Nephron progenitor cell (in vitro differentiated cells): ENCODE measurements at places on chromosomes 7 and 10.

GRCh38 chr7:70494225-70495032, 637.5 kb upstream of the GALNT17 start:
- DNase-seq, result no peak

- no peak for DNase-seq
Observed at GRCh38 chr10:61343796-61344195, 109.4 kb downstream of the TMEM26 start.

DNA sequence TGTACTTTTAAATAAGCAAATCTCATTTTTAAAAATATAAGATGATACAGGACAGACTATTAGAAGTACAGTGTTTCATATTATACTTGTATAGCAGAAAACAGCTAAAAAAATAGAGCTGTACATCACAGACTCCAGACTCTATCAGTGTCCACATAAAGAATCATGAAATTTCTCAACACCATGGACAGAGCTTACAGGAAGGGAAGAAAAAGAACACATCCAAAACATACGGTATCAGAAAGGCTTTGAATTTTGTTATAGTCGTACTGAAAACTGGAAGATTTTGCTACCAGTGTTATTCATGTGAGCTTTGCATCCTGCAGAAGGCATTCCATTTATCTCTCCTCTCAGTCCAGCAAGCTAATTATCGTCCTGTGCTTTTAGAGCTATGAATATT, 183.2 kb upstream of the PTPRZ1 start:
- DNase-seq, result no peak

GRCh38 chr7:151856098-151856497, 20.8 kb downstream of the PRKAG2 start:
- DNase-seq, result no peak

- DNase-seq, result no peak
Observed at GRCh38 chr10:112227331-112227987, 43.9 kb upstream of the GPAM start.

- DNase-seq, result no peak
Observed at GRCh38 chr10:61943674-61944378, 42.3 kb downstream of the ARID5B start.

GRCh38 chr10:88226891-88227290, 356.2 kb downstream of the RNLS start:
- no peak for DNase-seq

DNA sequence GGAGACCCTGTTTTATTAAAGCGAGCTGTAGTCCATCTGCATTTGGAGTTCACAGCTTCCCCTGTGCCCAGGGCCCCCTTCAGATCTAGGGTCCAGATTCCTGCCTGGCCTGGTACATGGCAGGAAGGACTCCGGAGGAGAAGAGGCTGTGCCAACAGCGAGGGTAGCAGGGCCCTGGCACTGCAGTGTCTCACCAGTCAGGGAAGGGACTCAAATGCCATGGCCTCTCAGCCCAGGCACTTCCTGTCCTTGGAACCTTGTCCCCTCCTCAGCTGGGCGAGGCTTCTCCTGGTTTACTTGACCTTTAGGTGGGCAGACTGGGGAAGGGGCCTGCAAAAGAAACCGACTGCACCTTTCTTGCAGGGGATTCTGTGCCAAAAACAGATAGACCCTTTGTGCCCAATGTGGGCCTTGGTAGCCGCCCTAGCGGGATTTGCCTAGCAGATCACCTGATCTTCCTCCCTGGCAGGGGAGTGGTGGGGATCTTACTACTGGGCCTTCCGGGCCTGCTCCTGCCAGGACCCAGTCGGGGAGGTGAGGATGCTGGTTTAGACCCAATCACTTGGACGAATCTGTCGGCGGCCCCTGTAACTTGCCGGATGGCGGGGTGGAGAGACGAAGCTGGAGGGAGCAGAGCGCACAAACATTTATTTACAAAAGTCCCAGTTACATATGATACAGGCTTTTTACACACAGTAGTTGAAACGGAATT, 161.9 kb downstream of the RNF216 start:
- DNase-seq, result no peak

DNA sequence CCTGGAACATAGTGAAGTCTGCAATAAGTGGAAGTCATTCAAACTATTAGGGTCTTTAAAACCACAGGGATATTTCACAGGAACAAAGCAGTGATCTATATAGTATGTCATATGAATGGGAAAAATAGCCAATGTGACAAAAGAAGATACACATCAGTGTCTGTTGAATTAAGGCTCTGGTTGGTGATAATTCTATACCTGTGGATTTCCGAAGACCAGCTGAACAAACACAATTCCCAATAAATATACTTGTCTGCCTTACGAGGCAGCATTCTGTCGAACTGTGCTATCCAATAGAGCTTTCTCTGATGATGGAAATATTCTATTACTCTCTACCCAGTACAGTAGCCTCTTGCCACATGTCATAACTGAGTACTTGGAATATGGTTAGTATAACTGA, 55.9 kb upstream of the CAV2 start:
- no peak for DNase-seq

- DNase-seq, result no peak
Observed at GRCh38 chr7:15197042-15197977, 294.8 kb upstream of the DGKB start.

GRCh38 chr10:122286867-122287266, 15.8 kb downstream of the BTBD16 start:
- DNase-seq, result peak; percentile 23

GRCh38 chr10:12512332-12513002, 163.1 kb downstream of the CAMK1D start:
- DNase-seq, result no peak

GRCh38 chr10:102467318-102467717, 16.0 kb upstream of the C10orf95 start:
- DNase-seq, result no peak

- DNase-seq, result no peak
Observed at GRCh38 chr7:47373871-47374451, 207.9 kb downstream of the TNS3 start.

DNA sequence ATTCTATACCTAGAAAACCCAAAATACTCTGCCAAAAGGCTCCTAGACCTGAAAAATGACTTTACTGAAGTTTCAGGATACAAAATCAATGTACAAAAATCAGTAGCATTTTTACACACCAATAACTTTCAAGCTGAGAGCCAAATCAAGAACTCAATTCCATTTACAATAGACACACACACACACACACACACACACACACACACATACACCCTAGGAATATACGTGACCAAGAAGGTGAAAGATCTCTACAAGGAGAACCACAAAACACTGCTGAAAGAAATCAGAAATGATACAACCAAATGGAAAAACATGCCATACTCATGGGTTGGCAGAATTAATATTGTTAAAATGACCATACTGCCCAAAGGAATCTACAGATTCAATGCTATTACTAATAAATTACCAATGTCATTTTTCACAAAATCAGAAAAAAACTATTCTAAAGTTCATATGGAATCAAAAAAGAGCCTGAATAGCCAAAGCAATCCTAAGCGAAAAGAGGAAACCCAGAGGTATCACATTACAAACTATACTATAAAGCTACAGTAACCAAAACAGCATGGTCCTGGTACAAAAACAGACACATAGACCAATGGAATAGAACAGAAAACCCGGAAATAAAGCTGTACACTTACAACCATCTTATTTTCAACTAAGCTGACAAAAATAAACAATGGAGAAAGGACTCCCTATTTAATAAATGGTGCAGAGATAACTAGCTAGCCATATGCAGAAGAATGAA, 122.0 kb downstream of the MICU1 start:
- DNase-seq, result no peak

DNA sequence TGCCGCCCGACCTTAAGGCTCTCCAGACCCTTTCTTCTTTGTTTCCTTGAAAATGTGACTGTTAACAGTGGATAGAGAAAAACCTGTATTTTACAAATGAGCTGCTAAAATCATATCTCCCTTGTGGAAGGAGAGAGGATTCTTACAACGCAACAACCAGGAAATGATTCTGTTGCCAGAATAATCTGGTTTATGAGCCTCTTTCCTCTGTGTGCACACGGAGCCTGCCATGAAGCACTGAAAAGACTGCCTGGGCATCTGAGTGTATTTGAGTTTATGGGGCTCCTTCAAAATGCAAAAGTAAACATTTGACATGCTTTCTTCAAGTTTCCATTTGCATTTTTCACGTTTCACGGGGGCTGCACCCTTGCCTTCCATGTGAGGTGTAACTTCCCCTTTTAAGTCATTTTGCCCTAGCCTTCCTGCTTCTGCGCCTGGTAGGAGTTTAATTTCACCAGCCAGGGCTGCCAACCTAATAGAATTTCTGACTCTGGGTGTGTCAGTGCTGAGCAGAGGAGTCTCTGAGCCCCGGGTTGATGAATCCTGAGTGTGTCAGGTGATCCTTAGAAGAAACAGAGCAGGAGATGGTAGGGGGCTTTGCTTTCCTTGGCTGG, 101.2 kb downstream of the GRB10 start:
- DNase-seq, result no peak

GRCh38 chr10:99993701-99994689, 15.8 kb downstream of the DNMBP start:
- no peak for DNase-seq

GRCh38 chr10:125538947-125539731, 143.8 kb downstream of the TEX36 start:
- no peak for DNase-seq

- DNase-seq, result no peak
Observed at GRCh38 chr7:139332697-139333359, 8.3 kb upstream of the FMC1 start.

DNA sequence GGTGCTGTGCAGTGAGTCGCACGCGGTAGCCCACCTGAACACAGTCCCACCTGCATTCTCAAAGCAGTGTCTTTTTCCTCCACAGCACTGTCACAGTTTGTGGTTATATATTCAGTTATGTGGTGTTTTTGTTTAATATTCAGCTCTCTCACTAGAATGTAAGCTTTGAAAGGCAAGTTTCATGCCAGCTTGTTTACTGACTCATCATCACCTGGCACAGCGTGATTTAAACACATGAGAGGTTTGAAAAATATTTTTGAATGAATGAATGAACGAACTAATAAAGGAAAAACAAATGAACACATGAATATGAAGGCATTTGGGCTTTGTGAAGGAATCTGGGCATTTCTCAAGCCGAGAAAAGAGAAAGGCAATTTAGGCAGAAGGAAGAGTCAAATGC, 51.9 kb upstream of the TM9SF3 start:
- no peak for DNase-seq

DNA sequence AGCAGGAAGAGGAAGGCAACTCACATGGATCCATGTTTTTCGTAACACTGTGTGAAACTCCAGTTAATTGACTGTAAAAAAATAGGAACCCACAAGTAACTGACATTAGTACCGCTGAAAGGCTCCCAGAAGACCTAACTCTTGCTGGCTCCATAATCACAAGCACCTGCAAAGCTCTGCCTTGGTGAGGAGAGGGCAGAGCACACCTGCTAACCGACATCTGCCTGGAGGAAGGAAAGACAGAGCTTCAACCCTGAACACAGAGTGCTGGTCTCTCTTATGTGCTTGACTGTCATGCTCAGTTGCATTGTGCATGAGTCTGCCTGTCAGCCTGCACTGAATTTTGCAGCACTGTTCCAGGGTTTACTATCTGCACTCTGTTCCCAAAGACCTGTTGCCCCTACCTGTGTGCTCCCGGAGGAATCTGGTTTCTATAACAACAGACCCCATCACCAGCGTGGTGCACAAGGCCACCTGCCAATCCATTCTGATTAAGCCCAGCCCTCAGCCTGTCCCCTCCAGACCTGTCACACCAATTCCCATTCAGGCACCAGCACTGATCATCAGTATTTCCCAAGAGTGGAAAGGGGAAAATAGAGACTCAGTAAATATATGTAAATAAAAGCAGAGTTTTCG, 63.1 kb upstream of the ANKRD1 start:
- DNase-seq, result no peak

DNA sequence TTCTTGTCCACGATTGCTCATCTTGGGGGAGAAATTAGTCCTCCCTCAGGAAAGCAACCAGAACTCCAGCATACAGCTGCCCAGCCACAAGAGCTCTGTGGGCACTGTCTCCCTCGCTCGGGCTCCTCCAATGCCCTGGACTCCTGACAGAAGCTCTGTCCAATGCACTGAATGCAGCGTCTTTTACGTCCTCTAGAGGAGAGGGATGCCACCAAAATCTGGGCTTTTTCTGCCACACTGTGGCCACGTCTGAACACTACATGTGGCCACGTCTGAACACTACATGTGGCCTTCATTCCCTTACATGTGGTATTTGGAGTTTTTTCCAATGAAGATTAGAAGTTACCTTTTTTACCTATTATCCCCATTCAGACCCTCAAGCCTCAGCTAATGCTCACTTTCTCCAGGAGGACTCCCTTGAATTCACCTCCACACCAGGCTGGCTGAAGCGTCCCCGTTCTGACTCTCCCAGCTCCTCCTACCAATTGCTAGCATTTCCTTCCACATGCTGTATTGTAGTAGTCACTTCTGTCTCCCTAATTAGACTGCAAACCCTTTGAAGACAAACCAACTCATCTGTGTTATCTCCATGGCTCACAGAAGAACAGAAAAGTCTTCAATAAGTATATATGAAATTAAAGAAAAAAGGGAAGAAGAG, 134.3 kb upstream of the PDE1C start:
- peak; percentile 65 for DNase-seq

GRCh38 chr7:92731335-92732063, 104.9 kb downstream of the CDK6 start:
- no peak for DNase-seq

GRCh38 chr10:113753020-113753692, 1.7 kb downstream of the PLEKHS1 start:
- peak; percentile 6 for DNase-seq

GRCh38 chr7:97270280-97270679, 152.8 kb downstream of the SDHAF3 start:
- no peak for DNase-seq

- DNase-seq, result no peak
Observed at GRCh38 chr7:6497637-6497905, 49.8 kb upstream of the DAGLB start.

DNA sequence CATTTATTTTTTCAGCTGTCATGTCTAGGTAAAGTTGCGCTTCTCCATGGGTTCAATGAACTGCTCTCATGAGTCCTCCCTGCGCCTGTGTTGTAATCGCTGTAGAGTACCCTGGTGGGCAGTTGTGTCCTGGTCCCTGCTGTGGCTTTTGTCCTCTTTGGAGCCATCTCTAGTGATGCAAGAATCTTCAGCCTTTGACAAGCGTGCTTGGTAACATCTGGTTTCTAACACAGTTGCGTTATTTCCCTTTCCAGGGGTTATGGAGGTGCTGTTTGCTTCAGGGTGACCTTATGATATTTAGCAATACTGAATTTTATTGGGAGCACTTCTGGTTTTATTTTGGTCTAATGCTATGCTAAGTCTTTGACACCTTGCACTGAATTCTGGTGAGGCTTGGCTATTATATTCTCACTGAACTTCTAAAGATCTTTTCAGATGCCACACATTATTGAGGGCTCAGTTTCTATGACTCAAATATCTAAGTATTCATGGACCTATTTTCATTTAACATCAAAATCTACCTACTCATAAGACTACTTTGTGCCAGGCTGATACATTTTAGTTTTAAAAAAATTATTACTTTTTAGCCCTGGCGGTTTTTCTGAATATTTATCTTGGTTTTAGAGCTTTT, 88.6 kb downstream of the FANK1 start:
- DNase-seq, result no peak

- DNase-seq, result no peak
Observed at GRCh38 chr7:35691366-35691765, 3.6 kb downstream of the HERPUD2 start.

GRCh38 chr10:15482156-15482555, 111.1 kb upstream of the FAM171A1 start:
- no peak for DNase-seq
